Stimulated activated CD4-positive, alpha-beta T cell treated with anti-CD3 and anti-CD28 coated beads, Interleukin-15, amount 100 ng/mL, for 1 hour (primary cell): ENCODE measurements at places on chromosomes 4 and X.

DNA sequence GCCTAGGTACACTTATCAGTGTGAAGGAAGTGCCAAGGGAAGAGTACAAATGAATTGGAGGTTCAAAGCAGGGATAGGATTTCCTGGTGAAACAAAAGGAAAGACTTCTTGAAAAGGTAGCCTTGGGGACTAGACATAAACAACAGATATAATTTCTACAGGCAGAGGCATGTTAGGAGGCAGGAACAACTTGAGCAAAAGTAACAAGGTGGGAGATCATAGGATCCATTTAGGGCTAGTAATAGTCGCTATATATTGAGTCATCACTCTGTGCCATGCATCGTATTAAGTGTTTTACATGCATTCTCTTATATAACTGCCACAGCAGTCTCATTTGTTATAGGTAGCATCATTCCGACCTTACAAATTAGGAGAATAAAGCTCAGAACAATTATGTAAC, 98.3 kb upstream of the EOLA2 start:
- no peak for DNase-seq

GRCh38 chr4:82049294-82049693, 324.5 kb downstream of the HNRNPD start:
- no peak for DNase-seq

- DNase-seq, result peak; percentile 16
Observed at GRCh38 chr4:87007528-87008446, 73.0 kb downstream of the AFF1 start.

GRCh38 chr4:56372774-56373173, 14.5 kb downstream of the AASDH start:
- DNase-seq, result no peak

DNA sequence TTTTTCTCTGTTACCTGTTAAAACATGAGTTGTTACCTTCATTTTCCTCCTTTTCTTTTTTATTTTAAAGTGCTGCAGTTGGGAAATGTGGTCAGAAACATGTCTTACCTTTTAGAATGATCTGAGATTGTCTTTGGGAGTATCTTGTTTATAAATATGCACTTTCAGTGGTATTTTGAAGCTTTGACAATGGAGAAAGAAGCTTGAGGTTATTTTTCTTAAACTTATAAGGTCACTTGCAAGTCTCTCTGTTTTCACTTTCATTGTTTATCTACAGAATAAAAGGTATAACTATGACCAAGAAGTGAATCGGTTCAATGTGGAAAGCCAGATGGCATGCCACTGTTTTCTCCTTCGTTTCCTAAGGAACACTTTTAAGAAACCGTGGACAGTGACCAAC, 167.5 kb upstream of the SLC7A11 start:
- DNase-seq, result no peak

GRCh38 chrX:68841251-68842049, 12.6 kb downstream of the EFNB1 start:
- no peak for DNase-seq

DNA sequence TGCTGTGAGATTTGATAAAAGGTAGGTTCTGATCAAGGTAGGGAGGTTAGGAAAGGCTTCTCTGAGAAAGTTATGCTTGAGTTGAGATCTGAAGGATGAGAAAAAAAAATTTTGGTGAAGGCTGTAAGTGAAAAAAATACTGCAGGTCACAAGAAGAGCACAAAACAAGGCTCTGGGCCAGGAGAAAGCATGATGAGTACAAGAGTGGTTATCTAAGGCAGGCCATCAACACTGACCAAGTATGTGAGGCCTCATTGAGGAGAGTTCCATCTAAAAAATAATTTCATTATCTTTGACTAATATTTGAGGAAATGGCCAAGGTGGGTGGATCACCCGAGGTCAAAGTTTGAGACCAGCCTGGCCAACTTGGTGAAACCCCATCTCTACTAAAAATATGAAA, 71.6 kb upstream of the SLC4A4 start:
- DNase-seq, result no peak

DNA sequence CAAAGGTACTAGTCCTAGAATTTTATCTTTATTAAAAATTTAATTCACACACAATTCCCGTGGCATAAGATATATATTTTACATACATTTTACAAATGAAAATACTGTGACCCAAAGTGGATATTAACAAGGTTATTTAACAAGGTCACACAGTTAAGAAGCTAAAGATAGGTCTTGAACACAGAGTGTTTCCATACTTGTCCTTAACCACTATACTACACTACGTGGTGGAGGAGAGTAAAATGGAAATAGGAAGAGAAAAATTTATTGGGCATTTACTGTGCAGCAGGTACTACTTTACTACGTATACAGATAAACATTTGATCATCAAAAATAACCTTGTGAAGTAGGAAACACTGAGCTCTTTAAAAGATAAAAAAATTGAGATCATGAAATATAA, 14.8 kb downstream of the TECRL start:
- no peak for DNase-seq

- no peak for DNase-seq
Observed at GRCh38 chr4:102787096-102787881, 26.5 kb upstream of the MANBA start.

DNA sequence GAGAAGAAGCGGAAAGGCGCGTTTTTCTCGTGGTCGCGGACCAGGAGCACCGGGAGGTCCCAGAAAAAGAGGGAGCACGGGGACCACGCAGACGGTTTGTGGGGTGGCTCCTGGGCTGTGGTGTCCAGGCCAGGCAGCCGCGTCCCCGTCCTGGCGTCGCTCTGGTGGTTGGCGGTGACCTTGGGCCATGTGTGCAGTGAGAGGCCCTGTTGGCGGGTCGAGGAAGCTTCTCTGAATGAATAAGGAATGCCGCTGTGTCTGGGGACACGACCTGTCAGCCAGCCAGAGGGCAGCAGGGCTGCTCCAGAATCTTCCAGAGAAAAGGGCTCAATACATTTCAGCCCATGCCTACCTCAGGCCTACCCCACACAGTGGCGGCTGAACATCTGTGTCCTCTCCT, 24.3 kb upstream of the HGFAC start:
- DNase-seq, result no peak

GRCh38 chr4:144575181-144575580, 70.8 kb upstream of the HHIP start:
- no peak for DNase-seq

DNA sequence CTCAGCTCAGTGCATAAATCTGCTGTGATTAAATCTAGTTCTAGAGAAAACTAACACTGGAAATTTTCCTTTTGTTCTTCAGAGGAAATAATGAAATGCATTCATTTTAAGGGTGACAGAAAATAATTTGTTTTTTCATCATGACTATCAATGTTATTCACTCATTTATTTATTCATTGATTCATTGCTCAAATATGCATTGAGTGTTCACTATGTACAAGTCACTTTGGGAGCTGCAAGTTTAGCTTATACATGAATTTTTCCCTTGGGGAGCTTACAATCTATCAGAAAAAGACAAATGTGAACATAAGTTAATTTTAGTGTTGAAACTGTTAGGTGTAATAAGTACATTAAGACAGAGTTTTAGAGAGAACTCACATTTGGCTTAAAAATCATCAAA, 897.8 kb downstream of the CENPC start:
- no peak for DNase-seq

DNA sequence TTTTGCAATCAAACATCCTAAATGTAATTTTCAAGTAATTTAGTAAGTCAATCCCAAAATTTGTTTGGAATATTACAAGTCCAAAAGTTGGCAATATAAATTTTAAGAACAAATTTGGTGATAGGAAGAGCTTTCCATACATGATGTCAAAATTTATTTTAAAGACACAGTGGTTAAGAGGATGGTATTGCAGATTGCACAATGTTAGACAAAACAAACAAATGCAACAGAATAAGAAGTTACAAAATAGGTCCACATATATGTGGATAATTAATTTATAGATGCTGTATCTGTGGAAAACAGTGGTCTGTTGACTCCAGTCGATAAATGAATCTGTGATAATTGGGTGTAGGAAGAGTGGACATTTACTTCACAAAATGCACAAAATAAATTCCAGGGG, 358.5 kb downstream of the PCDH7 start:
- no peak for DNase-seq

DNA sequence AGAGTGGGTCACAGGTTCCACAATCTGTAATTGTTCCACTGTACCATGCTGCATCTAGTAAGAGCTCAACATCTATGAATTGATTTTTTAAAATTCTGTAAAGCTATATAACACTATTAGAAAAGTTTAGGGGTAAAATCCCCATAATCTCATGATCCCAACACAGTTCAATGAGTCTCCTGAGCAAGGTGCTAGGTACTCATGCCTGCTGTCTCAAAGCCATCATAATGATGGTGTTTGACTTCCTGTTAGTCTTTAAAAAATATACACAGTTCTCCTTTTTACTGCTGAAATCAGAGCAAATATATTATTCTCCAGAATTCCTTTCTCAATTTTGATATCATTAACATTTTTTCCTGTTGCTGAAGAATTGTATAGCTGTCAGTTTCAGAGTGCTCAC, 55.9 kb downstream of the SH3BGRL start:
- DNase-seq, result no peak

DNA sequence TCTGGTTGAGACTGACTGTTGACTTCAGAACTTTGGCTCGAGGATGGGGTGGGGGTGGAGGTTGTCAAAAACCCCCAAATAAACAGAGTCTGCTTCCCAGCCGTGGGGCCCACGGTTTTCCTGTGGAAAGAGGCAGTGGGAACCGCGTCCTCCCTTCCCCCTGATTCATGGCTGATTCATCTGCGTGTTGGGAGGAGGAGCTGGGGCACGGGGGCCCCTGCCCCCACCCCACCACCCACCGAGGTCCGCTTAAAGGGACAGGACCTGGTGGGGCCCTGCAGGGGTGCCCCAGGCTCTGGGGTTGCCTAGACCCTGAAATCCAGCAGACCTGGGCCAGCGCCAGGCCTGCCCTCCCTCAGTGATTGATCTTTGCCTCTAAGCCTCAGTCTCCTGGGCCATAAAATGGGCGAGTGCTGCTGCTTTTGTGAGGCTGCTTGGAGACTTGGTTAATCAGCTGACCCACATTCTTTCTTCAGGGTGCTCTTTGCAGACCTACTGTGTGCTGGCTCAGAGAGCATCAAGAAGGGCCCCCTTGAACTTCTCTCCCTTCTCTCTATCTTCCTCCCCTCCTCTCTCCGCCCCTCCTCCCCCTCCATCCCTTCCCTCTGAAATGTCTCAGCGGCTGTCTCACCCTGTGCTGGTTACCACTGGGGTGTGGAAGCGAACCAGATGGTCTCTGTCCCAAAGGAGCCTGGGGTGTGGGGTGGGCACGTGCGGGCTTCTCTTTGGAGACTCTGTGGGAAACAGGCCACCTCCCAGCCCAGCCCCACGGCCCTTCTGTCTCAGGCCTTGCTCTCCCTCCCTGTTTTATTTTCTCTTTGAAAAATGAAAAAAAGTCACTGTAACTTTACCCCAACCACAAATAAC, 9.1 kb downstream of the HTRA3 start:
- no peak for DNase-seq

DNA sequence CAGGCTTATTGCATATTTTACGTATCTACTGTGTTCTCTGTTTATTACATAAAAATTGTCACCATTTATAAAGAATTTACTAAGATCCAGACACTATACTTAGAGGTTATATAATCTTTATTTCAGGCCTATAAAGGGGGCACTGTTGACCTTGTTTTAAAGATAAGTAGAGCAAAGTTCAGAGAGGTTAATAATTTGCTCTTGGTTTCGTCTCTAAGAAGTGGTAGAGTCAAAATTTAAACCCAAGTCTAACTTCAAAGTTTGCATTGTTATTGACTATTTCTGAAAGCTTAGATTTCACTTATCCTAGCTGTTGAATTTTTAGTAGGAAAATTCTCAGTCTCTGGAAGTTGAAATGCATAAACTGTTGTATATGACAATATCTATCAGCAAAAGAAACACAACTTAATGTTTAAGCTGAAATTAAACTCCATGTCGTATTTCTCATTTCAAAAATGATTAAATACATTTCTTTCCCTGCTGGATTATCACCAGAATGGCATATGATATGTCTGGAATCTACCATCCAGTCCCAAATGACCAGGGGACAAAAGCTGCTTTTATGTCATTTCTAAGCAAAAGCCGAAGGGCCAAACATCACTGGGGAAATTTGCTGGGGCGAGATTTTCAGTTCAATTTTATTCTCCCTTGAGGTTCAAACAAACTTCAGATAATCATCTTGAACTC, 138.4 kb downstream of the SLC7A11 start:
- no peak for DNase-seq

GRCh38 chr4:74504212-74504611, 59.3 kb downstream of the AREG start:
- DNase-seq, result no peak

DNA sequence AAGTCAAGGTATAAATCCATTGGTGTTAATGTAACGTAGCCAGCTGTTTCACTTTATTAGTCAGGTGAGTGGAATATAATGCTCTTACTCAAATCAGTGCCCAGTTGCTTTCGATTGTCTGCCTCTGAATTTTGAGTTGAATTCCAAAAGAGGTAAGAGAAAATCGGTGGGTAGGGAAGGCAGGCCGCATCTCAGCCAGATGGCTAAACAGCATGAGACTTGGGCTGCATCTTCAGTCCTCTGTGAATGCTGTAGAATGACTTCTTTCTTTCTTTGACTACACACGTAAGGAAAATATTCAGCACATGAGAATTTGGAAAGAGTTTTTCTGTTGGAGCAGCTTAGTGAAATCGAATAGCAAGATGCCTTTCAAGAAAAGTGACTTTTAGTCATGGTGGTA, 49.5 kb downstream of the TSPAN7 start:
- no peak for DNase-seq

GRCh38 chr4:99447079-99447478, 11.9 kb upstream of the ADH7 start:
- DNase-seq, result no peak

DNA sequence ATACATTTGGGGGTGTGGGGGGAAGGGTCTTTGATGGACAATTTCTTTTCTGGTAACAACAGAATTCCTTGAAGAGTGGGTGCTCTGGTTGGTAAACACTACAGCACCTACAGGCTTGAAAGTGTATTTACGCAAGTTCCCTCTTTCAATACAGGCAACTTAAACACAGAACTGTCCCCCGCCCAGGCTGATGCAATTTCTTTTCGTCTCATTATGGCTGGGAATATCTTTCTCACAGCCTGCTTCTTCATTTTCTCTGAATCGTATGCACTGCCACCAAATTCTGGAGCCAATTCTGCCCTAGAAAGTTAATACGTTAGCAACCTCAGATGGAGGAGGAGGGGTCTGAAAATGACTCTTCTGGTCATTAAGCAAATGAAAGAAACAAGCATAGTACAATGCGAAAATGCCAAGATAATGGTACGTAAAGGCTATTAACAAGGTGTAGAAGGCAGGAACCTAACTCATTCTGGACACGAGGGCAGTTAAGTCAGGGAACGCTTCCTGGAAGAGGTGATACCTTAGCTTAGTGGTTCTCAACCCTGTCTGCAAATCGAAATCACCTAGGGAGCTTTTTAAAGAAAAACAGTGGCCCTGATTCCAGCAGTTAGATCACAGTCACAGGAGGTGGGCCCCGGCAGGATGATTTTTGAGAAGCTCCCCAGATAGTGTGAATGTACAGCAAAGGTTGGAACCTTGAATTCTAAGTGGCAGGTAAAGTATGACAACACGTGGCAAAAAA, 1.0 kb downstream of the AGA start:
- DNase-seq, result no peak
